Activated T-helper 2 cell treated with anti-CD3 and anti-CD28 coated beads, Interferon-gamma antibody, Interleukin-2, Interleukin-4, amounts not matched to agents 10 μg/mL and 5 μg/mL and 100 μg/mL, durations not matched to agents 14 hours and 24 hours and 36 hours (primary cell): ENCODE measurements at places on chromosomes 7 and 10. TPM values are rescaled to one million over a fixed set of nuclear protein-coding genes. Genes with fewer than 3 reads are reported as not detected.

- DNase-seq: no peak
Measured at GRCh38 chr7:143258831-143259230, 4.4 kb upstream of the GSTK1 start.

Gene STAG3
- total RNA-seq: 20.6 and 22.3 TPM in 2 replicates

DNA sequence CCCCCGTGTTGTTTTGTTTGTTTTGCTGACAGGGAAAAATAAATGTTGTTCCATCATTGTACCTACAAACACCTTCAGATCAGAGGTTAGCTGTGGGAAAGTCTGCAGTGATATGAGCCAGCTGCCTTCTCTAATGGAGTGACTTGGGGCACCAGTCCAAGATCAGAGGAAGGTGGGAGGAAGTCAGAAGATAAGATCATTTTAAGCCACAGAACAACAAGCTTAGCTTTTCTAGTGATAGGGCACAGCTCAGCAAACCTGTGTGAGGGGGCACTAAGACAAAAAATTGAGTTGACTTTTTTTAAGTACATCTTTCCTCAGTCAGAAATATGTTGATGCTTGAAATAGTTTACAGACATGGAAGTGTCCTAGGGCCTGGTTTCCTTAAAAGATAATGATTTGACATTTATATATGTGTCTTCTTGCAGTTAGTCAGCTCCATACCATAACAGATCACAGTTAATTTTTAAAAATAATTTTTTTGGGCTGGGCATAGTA lies 240.3 kb upstream of the KAT6B start:
- DNase-seq: peak; percentile 48

DNA sequence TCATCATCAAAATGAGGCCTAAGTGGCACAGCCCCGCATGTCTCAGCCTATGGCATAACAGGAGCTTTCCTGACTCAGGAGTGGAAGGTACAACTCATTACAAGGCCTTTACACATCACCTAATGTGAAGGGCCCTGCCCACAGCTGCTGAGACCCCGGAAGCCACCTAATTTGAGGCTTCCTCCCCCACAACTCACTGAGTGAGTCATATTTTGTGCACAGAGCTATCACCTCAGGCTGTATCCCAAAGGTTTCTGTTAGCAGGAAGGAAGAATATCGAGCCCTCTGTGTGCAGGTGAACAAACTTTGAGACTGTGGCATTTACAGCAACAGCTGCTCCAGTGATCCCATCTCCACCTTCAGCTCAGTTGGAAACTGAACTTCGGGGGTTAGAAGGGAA lies 20.6 kb downstream of the HTR5A start:
- DNase-seq: no peak

DNA sequence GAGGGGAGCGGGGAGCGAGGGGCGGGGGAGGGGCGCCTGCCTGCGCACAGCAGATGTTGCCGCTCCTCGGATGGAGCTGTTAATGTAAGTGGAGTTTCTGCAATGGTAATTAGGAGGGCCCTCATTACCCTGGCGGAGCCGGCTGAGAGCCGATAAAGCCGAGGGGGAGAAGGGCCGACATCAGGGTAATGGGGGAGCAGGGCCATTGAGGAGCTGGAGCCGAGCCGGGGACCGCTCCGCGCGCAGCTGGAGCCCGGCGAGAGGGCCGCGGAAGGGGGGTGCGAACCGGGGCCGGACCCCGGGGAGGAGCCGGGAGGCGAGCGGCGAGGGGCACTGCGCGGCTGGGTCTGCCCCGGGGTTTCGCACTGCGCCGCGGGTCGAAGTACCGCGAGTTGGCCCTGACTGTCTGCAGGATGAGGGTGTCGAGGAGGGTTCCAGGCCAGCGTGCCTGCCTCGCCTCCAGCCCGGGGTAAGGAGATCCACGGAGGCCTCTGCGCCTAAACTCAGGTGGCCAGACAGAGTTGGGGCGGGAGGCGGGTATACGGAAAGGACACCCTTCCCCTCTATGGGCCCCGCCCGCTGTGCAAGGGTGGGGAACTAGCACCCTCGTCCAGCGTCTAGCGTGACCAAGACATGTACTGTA lies 55.0 kb upstream of the LBX1 start:
- DNase-seq: no peak
